Fibroblast of lung (primary cell): ENCODE measurements at places on chromosomes 13 and 19.
A peak's percentile ranks its signal among the peaks of the same experiment; 100 is the strongest.

DNA sequence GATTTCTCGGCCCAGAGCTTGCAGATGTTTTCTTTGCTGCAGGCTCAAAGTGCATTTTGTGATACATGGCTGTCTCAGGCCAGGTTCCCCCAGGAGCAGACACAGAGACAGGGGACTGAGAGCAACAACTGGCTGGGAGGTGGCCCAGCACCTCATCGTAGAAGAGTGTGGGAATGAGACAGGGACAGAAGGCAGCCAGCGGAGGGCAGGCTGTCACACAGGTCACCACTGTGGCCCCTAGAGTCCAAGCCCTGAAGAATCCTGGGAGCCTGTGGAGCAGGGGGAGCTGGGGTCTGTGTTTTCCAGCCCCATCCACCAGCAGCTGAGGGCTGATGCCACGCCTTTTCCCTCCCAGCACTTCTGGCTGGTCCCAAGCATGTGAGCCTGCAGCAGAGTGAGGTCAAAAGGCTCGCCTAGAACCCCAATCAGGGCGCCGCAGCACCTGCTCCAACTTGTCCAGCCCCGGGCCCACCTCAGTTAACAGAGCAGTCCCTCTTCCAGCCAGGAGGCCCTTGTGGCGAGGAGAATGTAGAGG lies 723.8 kb downstream of the UQCRFS1 start:
- no peak for DNase-seq

DNA sequence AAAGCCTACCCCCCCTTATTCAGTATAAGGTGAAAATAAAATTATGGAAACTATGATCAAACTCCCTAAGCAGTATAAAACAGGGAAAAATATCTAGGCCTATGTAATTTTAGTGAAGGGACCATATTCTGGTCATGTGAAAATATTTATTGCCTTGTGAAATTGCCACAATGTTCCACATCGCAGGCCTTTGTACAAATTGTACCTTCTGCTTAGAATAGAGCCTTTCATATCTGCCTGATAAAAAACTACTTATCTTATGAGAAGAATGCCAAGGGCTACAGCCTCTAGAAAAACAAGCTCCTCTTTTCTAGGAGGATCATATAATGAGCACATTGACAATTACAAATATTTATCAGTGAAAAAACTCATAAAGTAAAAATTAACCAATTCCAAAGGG lies 1280.0 kb downstream of the EFNB2 start:
- no peak for DNase-seq

GRCh38 chr19:3479177-3479833 lies 1.0 kb downstream of the SMIM24 start:
- DNase-seq: no peak

GRCh38 chr19:850221-850978 lies 1.7 kb upstream of the ELANE start:
- peak; percentile 99 for DNase-seq

- DNase-seq: no peak
Measured at GRCh38 chr13:24097667-24098066, 62.9 kb upstream of the SPATA13 start.

GRCh38 chr13:109781384-109782065 lies 4.9 kb downstream of the IRS2 start:
- DNase-seq: no peak
